ENCODE measurements at places on chromosomes 5 and 9.

- no peak for DNase-seq
Measured at GRCh38 chr5:126383776-126384175, 39.4 kb upstream of the GRAMD2B start.

DNA sequence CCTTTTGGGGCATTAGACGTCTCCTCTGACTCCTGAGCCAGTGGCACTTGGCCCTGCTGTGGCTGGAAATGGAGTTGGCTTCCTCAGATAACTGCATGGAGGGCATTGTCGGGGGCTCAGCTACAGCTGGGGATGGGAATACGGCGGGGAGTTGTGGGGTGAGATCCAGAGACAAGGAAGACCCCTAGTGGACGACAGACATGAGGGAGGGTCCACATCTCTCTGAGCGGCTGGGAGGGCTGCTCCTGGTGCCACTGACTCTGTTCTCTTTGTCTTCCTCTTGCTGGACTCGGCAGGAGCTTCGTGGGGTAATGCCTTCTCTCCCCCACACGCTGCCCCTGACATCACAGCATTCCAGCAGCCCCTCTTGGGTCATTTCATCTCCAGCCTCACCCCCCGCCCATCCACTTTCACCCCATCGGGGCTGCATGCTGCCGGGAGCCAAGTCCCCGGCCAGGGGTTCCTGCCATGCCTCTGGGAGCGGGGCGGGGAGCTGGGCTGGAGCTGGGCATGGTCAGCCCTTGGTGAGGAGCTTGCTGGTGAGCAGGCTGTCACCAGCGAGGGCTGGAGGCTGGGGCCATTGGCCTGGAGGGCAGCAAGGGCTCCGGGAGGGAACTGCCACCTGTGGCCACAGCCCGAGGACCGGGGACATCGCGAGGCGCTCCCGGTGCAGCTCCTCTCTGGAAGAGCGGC lies 172.3 kb downstream of the CACNA1B start:
- no peak for DNase-seq

GRCh38 chr5:77423022-77423750 lies 68.9 kb downstream of the WDR41 start:
- DNase-seq: no peak

- DNase-seq: no peak
Measured at GRCh38 chr5:142997591-142997990, 227.4 kb downstream of the ARHGAP26 start.

GRCh38 chr5:173487300-173487699 lies 129.2 kb downstream of the BOD1 start:
- no peak for DNase-seq

- no peak for DNase-seq
Measured at GRCh38 chr5:138372225-138372624, 19.7 kb downstream of the KDM3B start.

GRCh38 chr9:114000063-114000454 lies 78.0 kb downstream of the AMBP start:
- DNase-seq: no peak

- DNase-seq: no peak
Measured at GRCh38 chr5:140569197-140569596, 4.6 kb downstream of the SLC35A4 start.

All from stimulated activated CD4-positive, alpha-beta T cell treated with anti-CD3 and anti-CD28 coated beads, Interleukin-15, amount 100 ng/mL, for 48 hours (primary cell).